ENCODE measurements at places on chromosomes 1 and 21.

DNA sequence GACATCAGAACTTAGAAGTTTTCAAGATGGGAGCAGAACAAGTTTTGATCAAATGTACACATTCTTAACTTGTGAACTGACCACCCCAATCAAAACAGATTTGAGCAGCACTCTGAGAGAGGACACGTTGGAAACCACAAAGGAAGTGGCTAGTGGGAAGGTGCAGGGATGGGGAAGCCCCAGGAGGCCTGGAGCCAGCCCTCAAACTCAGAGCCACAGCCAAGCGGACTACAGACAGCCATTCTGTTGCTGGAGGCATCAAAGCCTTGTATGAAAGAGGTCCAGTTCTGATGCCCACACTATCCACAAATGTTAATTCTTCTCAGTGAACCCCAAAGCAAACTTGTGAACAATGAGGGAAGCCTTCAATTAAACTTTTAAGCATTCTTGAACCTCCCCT lies 143.6 kb upstream of the RAB4A start:
- no peak for DNase-seq

DNA sequence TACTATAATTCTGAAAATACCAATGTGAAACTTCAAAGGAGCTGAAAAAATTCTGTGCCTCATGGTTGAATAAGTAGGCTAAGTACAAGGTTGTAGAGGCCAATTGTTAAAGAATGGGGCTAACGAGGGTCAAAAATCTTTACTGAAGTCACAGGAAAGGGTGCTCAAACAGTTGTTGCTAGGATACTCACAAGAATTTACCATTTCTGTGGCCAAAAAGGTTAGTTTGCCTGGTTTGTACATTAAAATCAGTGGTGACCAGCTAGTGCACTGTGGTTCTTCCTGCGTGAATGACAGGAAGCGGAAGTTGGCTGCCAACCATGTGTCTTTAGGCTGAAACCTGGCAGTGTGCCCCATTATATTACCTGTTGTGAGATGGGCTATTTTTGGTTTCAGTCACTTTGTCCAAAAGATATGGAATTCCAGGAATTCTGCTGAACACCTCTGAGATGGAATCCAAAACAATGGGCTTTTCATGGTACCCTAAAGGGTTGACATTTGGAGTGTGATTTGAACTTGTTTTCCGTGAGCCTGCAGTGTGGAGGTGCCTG lies 13.5 kb downstream of the MAP3K21 start:
- no peak for DNase-seq

- DNase-seq = no peak
Observed at GRCh38 chr1:178075333-178075732, 18.6 kb upstream of the RASAL2 start.

DNA sequence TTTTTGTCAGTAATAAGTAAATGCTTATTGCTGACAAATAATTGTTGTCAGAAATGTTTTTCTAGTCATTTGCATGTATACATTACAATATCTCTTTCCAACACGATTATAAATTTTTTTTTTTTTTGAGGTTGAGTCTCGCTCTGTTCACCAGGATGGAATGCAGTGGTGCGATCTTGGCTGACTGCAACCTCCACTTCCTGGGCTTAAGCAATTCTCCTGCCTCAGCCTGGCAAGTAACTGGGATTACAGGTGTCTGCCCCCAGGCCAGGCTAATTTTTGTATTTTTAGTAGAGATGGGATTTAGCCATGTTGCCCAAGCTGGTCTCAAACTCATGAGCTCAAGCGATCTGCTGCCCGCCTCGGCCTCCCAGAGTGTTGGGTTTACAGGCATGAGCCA lies 72.0 kb upstream of the ATF3 start:
- DNase-seq = no peak

DNA sequence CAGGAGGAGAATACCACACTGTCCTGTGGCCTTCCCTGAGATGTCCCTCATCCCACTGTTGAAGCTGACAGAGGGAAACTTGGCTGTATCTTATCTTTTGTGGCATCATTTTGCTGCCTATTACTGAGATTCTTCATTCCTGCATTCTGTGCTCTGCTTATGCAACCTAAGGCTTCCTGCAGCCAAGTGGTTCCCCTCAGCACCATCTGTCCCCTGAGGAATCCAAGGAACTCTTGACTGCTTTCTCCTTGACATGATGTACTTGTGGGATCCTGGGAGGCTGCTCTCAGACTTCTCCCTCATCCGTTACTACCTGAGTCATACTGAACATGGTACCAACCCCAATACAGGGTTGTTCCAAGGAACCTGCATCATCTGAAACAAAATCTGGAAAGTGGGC lies 21.1 kb upstream of the RIMKLA start:
- no peak for DNase-seq

- no peak for DNase-seq
Observed at GRCh38 chr1:206855859-206856258, 9.6 kb upstream of the IL20 start.

- no peak for DNase-seq
Observed at GRCh38 chr1:36035154-36035553, 48.7 kb upstream of the TEKT2 start.

- no peak for DNase-seq
Observed at GRCh38 chr1:44947063-44947773, 39.2 kb downstream of the EIF2B3 start.

GRCh38 chr1:229461032-229461668 lies 27.3 kb upstream of the ACTA1 start:
- no peak for DNase-seq

DNA sequence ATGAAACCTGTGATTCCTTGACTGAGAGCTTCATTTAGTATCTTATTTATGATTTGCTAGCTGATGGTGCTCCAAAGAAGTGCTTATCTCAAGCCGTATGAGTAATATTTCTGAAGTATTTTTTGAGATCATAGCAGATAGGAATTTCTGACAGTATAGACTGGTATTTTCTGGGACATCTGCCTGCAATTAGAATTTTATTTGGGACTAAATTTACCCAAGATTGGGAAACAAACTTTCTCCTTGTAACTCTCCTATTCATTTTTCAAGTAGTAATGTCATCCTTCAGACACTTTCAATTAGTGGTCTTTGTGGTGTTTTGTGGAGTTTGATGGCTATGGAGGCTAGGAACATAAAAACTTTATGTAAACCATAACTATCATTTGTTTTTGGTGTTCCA lies 597.2 kb upstream of the ZP4 start:
- DNase-seq = no peak

DNA sequence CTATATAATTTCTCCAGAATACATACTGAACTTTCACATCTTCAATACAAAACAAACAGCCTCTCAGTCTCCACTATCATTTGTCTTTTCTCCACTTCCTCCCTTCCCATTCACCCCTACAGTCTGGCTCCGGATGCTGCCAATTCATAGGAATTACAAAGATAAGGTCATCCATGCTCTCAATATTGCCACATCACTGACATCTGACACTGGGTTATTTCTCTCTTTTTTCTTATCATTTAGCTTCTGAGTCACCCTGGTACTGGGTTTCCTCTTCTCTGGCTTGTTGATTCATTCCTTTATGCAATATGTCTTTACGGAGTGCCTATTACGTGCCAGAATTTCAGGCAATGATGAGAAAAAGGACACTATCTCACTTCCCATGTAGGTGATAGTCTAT lies 3.1 kb upstream of the SH3BP5L start:
- DNase-seq = no peak

- DNase-seq = no peak
Observed at GRCh38 chr1:86699186-86699585, 5.2 kb upstream of the SH3GLB1 start.

DNA sequence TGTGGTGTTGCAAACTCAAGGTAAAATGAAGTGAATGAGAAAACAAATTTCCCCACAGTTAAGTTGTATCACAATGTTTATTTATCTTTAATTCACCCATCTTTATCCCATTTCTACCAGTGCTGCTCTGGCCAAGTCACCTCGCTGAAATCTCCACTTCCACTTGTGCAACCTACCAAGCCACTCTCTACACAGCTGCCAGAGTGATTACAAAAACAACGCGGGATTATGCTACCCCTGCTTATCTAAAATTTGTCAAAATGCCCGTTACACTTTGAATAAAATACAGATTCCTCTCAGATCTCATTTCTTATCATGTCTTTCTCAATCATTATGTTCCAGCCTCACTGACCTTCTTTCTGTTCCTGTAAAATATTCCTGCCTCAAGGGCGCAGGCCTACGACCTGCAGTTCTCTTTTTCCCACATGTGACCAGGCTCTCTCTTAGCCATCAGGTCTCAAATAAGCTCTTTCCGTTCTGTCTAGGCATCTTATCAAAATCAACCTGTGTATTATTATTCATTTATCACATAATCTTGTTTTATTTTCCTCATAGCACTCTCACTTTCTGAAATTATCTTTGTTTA lies 95.6 kb downstream of the NTMT2 start:
- no peak for DNase-seq

- no peak for DNase-seq
Observed at GRCh38 chr1:8666389-8667167, 150.9 kb downstream of the RERE start.

DNA sequence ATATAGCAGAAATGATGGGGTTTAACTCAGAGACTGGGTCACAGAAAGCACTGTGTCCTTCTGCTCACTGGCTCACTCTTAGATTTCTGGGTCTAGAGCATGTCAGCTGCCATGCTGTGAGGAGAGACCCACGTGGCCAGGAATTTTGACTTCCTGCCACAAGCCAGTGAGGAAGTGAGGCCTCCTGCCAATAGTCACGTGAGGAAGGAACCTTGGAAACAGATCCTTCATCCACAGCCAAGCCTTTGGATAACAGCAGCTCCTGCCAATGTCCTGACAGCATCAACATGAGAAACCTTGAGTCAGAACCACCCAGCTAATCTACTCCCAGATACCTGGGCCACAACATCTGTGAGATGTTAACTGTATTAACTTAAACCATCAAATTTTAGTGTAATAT lies 114.5 kb upstream of the PLPPR5 start:
- no peak for DNase-seq

Measured in CD4-positive, alpha-beta T cell treated with Interleukin-15 for 4 hours (primary cell).